ENCODE measurements at places on chromosomes 5 and 9.

- DNase-seq = no peak
Observed at GRCh38 chr5:67082941-67083340, 113.7 kb downstream of the CD180 start.

GRCh38 chr5:168607946-168608345, 28.8 kb upstream of the PANK3 start:
- DNase-seq = peak; percentile 19

GRCh38 chr9:21668516-21668915, 133.9 kb upstream of the MTAP start:
- no peak for DNase-seq

GRCh38 chr5:72245951-72246532, 74.0 kb downstream of the MRPS27 start:
- no peak for DNase-seq

- no peak for DNase-seq
Observed at GRCh38 chr5:77498952-77499351, 6.8 kb upstream of the WDR41 start.

All from activated naive CD4-positive, alpha-beta T cell treated with Interleukin-2 at 50 U/mL for 16 hours (primary cell).